Activated naive CD8-positive, alpha-beta T cell treated with anti-CD3 and anti-CD28 coated beads, Interleukin-2, amount 50 U/mL, for 16 hours (primary cell): ENCODE measurements at places on chromosomes 2 and 18.

GRCh38 chr2:56055405-56055804 is 128.4 kb upstream of the CCDC85A start:
- no peak for DNase-seq

- no peak for DNase-seq
Measured at GRCh38 chr2:198465970-198466369, 661.6 kb downstream of the PLCL1 start.

DNA sequence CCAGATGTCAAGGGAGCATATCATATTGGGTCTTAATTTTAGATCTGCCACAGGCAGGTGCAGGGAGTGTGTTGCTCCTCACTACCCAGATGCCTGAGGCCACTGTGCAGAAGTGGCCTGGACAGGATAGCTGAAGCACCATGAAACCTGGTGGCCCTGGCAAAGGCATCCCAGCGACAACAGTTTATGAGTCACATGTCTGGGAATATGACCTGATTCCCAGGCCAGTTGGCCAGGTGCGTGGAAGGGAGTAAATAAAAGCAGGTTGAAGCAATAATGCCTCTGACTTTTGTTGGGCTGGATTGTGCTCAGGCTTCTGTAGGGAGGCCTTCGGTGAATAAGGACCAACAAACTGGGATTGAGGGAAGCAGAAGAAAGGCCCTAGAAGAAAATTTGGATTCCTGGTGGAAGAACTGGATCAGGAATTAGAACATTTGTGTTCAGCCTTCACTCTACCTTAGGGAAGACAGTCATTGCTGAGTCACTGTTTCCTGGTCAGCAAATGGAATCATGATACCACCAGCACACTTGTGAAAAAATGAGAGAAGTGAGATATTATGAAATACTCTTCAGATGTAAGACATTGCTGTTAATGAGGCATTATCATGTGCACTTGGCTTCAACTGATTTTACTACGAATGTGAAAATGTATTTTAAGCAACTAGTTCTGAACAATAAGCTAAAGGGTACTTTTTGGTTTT is 78.4 kb upstream of the ZNF516 start:
- no peak for DNase-seq

DNA sequence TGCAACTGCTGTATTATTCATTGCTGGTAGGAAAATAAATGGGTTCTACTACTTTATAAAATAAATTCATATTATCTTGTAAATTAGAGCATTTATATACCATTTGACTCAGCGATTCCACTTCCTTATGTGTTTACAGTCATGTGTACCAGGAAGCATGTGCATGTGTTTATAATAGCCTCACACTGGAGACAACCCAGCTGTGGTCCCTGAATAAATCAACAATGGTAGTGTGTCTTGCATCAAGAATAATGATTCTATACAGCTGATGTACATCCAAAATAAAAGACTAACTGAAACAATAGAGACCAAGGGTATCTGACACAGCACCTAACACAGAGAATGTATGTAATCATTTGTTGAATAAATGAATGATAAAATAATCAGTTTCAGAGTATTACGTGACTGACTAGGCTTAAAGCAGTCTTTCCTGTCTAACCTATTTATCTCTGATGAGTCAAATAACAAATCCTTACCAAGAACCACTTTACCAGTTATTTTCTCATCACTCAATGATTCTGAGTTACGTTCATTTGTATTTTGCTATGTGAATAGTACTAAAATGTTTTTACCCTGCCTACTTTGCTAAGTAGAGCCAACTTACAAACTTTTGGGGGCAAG is 216.8 kb downstream of the UBE2E3 start:
- DNase-seq, result no peak

- no peak for DNase-seq
Measured at GRCh38 chr2:67996772-67997527, 65.9 kb downstream of the C1D start.
